ENCODE measurements at places on chromosomes 1 and 21. TPM values are rescaled to one million over a fixed set of nuclear protein-coding genes. Genes with fewer than 3 reads are reported as not detected.

SLC6A9 gene
- total RNA-seq: 0.34 TPM

BCAN gene
- total RNA-seq: not detected

CD55 gene
- 105 TPM for total RNA-seq

INTS3 gene
- total RNA-seq: 46.8 TPM

TTC22 gene
- 2.1 TPM for total RNA-seq

PDC gene
- not detected for total RNA-seq

TRIM17 gene
- not detected for total RNA-seq

Measured in subcutaneous adipose tissue (tissue), 4 donors.